Stimulated activated CD8-positive, alpha-beta memory T cell treated with anti-CD3 and anti-CD28 coated beads, Interleukin-2, amount 100 ng/mL, for 48 hours (primary cell): ENCODE measurements at places on chromosomes 11 and 22.

GRCh38 chr11:117731722-117732290 is 65.2 kb downstream of the DSCAML1 start:
- DNase-seq: no peak

GRCh38 chr22:24119476-24119875 is 61.8 kb upstream of the SUSD2 start:
- no peak for DNase-seq

GRCh38 chr11:122100037-122100755 is 15.8 kb downstream of the BLID start:
- DNase-seq: no peak

DNA sequence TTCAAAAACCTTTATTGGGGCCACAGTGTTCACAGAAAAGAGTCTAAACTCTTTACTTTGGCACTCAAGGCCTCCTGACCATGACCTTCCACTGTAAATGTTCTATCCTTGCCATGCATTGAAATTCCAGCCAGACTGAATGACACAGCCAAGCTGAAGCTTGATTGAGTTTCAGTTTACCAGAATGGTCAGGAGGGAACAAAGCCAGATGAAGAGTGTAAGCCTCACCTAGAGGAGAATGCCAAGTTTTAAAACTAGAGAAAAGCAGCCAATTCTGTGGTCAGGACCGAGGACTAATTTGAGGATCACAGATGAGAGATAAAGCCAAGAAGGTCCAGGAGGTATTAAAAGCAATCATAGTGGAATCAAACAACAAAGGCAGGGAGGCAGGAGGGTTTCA is 215.3 kb downstream of the KCNA4 start:
- no peak for DNase-seq

DNA sequence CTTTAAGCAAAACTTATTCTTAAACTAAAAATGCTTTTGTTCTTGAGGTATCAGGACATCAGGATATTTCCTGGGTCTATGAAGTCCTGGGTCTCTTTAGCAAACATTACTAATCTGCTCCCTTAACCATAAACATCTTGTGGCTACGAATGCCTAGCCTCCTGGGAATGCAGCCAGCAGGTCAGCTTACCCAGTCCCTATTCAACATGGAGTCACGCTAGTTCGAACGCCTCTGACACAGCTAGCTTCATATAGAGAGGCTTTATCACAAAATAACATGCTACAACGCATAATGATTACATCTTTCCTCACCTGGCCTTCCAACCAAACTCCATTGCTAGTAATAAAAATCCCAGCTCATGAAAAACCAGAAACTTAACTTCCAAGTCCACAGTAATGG is 17.5 kb upstream of the FIBIN start:
- DNase-seq: no peak

- no peak for DNase-seq
Observed at GRCh38 chr22:49036513-49036912, 791.2 kb downstream of the BRD1 start.

DNA sequence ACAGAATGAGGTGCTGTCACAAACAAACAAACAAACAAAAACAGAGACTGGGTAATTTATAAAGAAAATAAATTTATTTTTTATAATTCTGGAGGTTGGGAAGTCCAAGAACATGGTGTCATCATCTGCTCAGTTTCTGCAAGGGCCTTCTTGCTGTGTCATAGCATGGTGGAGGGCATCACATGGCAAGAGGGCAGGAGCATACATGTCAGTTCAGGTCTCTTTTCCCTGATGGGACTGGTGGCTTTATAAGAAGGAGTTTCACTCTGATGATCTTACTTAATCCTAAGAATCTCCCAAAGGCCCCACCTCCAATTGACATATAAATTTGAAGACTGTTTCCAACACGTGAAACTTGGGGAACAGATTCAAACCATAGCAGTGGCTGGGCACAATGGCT is 135.7 kb downstream of the NECTIN1 start:
- DNase-seq: no peak

GRCh38 chr11:13126430-13126829 is 117.3 kb downstream of the RASSF10 start:
- DNase-seq: no peak

DNA sequence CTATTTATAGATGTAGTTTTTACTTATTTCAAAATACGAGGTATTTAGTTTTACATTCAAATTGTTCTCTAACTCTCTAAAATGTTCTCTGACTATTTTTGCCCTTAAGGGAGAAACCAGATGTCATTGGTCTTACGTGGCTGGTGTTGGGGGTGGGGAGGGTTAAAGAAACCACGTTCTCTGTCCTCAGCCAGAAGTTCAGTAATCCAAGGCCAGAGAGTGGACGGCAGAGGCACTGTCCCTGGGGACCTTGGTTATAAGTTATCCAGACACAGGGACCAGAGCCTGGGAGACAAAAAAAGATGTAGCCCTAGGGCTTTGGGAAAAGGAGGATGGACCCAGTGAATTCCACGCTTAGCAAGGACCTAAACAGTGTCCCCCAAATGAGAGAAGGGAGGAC is 706 bp upstream of the OR51E1 start:
- DNase-seq: no peak

- no peak for DNase-seq
Observed at GRCh38 chr11:20671856-20672546, 2.6 kb downstream of the NELL1 start.

DNA sequence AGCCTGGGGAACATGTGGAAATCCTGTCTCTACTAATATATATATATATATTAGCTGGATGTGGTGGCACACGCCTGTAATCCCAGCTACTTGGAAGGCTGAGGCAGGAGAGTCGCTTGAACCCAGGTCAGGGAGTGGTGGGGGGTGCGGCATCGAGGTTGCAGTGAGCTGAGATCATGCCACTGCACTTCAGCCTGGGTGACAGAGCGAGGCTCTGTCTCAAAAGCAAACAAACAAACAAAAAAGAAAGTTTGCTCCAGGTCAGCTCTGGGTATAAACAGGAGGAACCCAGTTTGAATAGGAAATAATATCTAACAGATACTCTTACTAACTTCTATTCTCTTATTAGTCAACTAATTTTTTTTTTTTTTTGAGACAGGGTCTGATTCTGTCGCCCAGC is 34.3 kb upstream of the CECR2 start:
- no peak for DNase-seq

DNA sequence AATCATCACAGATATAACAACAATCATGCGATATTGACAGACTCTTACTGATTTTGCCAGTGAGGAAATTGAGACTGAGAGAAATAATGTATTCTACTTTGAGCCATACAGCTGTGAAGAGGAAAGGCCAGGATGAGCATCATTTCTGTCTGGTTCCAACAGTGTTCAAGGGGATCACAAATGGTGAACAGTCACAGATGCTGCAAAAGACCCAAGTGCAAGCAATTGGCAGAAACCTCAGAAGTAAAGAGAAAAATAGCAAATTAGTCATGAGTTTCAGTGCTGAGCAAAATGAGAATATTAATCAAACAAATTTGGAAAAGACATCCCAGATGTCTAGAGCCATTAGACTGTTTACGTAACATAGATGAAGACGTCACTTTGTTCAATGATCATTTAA is 114.1 kb downstream of the RAB38 start:
- DNase-seq: no peak

GRCh38 chr22:21837248-21837979 is 30.0 kb downstream of the MAPK1 start:
- no peak for DNase-seq

DNA sequence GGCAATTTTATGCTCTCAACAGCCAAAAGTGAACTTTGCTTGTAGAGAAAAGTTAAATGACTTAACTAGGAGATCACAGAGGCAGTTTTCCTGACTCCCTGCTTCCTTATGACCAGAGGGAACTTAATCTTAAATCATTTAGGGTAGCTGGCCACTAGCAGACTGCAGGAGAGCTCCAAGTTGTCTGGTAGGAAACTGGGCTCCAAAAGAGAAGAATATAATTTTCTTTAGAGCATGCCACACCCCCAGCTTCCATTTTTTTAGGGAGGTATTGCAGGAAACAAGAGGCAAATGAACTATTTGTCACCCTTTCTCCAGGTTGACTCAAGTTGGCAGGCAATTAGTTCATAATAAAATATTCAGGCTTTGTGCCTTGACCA is 2.6 kb downstream of the METTL15 start:
- DNase-seq: no peak

DNA sequence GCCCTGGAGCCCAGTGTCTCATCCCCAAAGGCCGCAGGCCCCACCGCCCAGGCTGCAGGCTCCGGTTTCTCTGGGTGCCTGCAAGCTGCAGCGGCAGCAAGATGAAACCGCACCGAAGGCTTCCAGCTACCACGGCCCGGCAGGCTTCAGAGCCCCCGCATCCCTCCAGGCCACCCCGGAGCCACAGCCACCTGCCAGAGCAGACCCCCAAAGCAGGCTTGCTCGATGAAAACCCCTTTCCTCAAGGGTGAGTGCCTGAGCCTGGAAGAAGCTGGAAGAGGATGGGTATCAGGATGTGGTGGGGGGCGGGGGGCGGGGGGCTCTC is 24.5 kb upstream of the GNB1L start:
- DNase-seq: no peak

DNA sequence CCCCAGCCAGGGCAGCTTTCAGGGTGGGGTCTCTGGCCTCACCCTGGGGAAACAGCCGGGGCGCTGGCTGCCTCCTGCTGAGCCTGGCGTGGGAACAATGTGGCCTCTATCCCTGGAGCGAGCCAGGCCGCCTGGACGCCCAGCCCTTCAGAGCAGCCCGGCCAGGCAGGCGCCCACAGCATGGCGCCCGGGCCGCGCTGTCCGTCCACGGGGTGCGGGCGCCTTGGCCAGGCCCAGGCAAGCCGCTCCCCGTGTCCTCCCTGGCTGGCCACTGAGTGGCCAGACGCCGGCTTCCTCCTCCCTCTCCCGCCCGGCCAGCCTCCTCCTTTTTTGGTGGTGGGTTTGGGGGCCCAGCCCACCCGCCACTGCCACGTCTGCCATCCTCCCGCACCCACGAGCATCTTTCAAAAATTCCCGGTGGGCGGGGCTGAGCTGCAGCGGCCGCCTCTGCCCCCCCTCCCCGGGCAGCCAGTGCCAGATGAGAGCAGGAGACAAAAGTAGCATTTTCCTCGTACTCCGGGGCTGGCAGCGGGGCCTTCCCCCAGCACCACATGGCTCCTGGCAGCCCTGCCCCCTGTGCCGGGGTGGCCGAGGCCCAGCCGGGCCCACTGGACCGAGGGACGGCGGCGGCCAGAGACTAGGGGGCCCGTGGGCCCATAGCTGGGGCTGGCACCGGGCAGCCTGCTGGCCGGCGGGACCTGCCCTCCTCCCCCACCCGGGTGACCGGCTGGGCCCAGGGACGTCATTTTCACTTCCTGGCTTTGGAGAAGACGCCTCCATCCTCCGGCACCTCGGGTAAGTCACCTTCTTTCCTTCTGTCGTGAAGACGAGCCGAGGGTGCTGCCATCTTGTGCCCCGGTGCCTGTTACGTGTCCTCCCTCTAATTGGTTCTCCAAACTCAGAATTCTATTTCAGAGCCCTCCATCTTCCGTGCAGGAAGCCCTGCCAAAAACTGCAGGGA is 70.2 kb upstream of the PPARA start:
- DNase-seq: no peak

DNA sequence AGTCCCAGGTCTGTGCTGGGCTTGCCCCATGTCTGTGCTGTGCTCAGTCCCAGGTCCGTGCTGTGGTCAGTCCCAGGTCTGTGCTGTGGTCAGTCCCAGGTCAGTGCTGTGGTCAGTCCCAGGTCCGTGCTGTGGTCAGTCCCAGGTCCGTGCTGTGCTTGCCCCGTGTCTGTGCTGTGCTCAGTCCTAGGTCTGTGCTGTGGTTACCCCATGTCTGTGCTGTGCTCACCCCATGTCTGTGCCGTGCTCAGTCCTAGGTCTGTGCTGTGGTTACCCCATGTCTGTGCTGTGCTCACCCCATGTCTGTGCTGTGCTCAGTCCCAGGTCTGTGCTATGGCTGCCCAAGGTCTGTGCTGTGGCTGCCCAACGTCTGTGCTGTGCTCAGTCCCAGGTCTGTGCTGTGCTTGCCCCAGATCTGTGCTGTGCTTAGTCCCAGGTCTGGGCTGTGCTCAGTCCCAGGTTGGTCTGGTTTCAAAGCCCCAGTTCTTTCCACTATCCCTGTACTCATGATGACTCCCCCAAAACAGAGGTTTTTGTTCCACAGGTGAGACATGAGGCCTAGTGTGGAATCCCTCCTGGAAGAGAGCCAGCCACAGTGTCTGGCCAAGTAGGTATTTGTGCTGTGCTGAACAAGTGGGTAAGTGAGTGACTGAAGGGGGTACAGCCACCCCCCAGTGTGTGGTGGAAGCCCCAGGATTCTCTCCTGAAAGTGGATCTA is 34.8 kb downstream of the IRAG1 start:
- DNase-seq: no peak

DNA sequence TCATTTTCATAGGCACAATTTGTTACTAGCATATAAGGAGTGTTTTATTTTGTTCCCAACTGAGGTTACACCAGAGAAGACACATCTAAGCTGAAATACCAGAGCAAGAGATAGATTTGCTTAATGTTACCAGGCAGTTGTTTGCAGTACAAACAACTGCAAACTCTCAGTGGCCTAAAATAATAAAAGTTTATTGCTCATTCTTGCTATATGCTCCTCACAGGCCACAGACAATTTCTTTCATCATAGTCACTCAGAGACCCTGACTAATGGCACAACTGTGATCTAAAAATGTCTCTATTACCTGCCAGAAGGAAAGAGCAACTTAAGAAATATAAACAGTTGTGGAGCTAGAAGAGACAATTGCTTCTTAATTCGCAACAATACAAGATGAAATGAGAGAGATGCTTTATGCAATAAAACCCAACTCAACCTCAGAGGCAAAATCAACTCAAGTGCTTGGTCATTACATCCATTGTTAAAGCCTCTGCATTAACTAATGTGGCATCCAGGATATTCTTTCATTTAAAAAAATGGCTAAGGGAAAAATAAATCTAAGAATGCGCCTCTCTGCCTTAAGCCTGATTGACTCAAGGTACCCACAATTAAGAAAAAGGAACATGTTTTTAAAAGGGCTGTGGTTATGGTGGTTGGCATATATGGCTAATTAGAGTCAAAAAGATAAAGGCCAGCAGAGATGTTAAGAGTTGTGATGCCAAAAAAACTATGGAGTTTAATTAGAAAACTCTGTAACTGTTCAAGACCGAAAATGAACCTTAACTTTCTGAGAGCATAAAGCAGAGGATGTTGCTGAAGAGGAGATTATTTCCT is 103.7 kb downstream of the CD44 start:
- no peak for DNase-seq
